RWPE2 (cell line): ENCODE measurements at places on chromosomes 4 and X.

DNA sequence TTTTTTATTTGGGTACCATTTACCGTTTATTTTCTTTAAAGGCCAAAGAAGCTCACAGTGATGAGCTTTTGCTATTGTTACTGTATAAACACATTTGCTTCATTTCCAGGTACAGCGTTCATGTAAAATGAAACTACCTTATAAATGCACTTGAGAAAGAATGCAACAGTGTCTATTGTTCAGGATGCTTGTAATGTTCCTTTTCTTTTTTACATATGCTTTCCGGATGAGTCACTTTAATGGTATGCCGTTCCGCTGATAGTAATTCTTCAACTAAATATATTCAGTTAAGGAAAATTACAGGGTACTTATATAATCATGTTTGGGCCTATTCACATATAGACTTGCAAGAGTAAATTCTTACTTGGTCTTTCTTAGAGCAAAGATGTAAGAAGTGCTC, 354.9 kb downstream of the RPA4 start:
- DNase-seq = no peak

DNA sequence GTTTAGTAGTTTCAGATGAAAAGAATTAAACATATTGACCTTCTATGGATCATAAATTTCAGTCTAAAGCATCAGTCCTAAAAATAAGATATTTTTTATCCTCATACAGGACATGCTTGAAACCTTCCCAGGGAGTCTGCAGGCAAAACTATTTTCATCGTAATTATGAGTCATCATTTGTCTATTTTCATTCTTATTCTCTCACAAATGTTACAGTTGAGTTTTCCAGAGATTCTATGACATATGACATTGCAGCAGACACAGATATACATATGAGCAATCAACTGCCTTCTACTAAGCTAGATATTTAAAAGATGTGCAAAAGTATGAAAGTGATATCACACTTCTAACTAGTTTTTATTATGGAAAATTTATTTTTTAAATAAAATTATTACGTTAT, 398.0 kb downstream of the MAGEB5 start:
- DNase-seq = no peak

GRCh38 chrX:49137492-49137891, 14.0 kb upstream of the GPKOW start:
- DNase-seq = no peak

DNA sequence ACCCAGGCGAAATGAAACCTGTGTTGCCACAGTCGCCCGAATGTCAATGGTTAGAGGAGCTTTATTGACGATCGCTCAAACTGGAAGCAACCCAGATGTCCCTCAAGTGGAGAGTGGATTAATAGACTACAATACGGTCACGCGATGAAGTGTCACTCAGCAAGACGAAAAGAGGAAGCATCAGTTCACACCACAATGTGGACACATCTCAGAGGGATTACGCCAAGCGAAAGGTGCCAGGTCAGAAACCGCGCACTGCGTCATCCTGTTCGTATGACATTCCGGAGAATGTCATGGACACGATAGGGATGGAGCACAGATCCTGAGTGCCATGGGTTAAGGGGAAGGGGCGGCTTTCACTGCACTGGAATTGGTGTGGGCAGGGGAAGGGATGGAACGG, 111.7 kb downstream of the HMX1 start:
- no peak for DNase-seq

GRCh38 chr4:134885436-134885835, 683.8 kb upstream of the PABPC4L start:
- DNase-seq = no peak

DNA sequence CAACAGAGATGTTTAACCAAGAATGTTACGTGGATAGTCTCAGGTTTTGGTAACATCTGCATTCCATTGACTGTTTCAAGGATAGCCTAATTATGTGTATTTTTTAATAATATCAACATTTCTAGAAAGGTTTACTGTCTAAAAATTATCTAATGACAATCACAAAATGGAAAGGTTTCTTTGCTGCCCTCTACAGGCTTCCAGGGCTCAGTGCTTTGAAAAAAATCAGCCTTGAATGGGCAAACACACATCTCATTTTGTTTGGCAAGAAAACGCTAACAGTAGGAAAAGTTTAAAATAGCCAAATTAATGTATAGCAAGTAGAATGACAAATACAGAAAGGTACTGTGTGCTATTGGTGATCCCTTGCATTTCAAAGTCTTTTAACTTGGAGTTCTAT, 223.4 kb upstream of the PRPS2 start:
- DNase-seq = no peak

DNA sequence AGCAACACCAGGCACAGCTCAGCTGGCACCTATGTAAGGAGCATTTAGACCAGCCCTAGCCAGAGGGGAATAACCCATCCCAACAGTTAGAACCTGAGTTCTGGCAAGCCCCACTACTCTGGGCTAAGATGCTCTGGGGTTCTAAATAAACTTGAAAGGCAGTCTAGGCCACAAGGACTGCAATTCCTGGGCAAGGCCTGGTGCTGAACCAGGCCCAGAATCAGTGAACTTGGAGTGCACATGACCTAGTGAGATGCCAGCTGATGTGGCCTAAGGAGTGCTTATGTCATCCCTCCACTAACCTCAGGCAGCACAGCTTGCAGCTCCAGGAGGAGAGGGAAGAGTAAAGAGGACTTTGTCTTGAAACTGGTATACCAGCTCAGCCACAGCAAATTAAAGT, 7.6 kb upstream of the PRRG3 start:
- no peak for DNase-seq

DNA sequence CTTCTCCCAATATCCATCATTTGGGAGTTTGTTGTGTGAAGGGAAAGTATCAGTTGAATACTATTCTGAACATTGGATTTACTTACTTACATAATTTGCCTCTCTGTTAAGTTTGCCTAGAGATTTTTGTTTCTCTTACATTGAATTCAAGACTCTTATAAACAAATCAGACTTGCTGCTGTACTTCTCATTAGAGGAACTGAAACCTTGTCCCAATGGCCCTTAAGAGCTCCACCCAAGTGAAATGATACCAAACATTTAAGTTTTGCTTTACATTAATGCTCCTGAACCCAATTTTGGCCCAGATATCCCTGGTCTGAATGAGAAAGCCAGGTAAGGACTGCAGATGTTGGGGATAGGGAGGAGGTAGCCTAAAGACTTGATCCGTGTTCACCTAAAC, 32.0 kb downstream of the HAND2 start:
- DNase-seq = no peak

DNA sequence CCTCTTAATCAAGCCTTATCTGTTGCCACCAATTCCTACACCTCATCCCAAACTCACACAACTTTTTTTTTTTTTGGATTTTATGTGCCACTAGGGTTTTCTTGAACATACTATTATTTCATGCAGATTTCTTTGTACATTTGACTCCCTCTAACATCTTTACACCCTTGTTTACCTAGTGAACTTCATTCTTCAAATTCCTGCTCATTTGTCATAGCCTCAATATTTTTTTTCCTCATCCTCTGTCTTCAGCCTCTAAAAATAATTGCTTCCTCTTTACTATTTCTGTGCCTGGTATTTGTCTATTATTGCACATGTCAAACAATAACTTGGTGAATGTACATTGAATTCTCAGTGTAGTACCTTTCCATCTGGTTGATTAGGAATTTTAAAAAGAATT, 22.0 kb downstream of the NBDY start:
- DNase-seq = no peak

GRCh38 chr4:141410839-141411238, 190.1 kb downstream of the ZNF330 start:
- DNase-seq = no peak

DNA sequence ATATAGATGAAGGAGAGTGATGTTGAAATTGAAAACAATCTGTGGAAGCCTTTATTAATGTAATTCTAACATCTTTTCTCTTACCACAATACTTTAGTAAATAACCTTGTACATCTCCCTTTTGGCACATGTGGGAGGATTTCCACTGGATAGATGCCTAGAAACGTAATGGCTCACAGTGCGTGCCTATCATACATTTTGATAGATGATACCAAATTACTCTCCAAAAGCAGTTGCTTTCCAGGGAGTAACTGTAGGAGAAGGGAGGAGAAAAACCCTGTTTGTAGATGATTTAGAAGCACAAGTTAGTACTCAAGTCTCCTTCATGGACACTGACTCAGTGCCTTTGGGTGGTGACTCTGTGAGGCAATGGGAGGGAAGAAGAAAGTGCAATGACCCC, 476.3 kb downstream of the CCSER1 start:
- DNase-seq = no peak

- DNase-seq = no peak
Observed at GRCh38 chr4:178215763-178216162, 773.5 kb upstream of the AGA start.

DNA sequence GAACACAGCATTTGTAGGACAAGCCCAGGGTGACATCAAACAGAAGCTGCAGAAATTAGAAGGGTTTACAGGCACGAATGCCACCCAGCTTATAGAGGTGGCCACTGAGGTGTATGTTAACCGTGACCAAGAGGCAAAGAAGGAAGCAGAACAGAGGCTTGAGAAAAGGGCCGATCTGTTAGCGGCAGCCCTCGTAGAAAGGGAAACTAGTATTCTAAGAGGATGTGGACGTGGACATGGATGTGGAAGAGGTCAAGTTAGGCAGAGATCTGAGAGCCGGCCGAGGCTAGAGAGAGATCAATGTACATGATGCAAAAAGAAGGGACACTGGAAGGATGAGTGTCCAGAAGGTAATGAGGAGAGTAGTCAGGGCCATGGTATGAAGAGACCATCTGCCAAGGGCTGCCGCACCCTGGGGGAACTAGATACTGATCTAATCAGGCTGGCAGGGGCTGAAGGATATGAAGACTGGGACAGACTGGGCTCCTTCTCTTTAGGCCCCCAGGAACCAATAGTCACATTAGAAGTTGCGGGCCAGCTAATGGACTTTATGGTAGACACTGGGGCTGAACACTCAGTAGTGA, 27.5 kb downstream of the LIAS start:
- DNase-seq = no peak

GRCh38 chr4:101651778-101652177, 138.8 kb upstream of the BANK1 start:
- no peak for DNase-seq

DNA sequence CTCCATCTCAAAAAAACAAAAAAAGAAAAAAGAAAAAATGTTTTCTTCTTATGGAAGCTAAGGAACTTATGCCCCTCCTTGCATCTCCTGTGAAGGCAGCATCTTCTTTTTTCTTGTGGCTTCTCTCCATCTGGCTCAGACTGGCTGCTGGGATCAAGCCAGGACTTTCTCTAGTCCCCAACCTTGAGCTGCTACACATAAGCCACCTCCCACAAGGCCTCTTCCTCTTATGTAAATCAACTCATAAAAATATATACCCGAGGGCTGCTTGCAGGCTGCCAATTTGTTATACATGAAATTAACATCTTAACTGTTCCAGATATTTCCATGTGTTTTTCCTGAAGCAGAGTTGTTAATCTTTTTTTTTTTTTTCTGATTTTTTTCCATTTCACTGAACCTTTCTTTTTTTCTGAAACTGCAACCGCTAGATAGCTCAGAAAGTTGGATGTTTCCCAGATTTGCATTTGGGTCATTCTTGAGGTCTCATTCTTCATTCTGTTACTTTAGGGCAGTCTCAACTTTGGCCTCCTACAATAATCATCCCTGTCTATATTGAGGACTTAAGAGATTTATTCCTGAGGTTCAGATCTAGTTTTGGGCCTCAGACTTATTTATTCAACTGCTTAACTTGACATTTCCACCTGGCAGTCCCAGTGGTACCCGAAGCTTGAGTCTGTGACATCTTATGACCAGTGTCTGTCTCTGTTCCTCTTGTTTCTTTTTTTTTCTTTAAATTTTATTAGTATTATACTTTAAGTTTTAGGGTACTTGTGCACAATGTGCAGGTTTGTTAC, 10.3 kb downstream of the SNX25 start:
- no peak for DNase-seq

DNA sequence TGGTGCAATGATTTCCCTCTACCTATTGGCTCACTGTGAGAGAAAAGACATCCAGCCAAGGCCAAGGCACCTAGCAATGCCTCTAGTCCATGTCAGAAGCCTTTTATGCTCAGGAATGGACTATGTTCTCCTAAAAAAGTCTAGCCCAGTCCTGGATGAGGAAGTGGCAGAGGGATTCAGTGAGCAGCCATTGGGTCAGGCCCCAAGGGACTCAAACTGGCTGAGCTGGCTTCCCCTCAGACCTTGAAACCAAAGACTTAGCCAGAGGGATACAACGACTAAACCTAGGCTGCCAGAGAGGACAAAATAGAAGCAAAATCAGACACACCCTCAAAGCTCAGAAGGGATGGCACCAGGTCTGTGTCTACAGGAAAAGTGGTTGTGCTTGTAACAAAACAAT, 49.1 kb downstream of the ARHGEF9 start:
- no peak for DNase-seq

DNA sequence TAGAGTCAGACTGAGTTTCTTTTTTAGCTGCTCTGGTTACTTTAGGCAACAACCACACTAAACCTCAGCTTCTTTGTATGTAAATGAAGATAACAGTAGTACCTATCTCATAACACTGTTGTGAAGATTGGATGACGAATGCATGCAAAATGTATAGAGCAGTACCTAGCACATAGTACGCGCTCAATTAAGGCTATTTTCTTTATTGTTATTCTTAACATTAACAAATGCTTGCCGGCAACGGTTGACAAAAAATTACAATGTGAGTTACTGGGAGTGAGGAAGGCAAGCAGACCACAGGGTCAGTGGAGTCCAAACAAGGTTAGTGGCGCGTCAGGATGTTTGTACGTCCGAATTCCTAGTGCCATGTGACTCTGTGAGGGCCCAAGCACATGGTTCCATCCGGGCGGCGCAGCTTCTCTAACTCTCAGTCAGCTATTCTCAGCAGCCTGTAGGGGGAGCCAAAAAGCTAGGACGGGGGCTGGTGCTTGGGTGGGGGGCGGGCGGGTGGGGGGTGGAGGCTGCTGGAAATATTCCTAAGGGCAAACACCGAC, 821 bp upstream of the NALF2 start:
- no peak for DNase-seq

DNA sequence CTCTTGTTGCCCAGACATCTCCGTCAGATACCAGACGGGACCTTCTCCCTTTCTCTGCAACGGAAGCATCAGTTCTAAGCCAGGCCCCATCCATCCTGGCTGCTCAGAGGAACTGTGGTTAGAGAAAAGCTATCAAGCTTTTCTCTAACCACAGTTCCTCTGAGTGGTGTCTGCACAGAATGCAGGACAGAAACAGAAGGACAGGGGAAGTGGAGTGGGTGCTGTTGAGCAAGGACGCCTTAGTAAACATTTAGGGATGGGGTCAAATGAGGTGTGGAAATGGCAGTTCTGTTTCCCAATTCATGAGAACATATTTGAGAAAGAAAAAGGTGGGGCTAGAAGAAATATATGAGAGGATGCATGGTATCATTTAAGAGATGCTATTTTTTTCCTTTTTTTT, 283.8 kb downstream of the CRLF2 start:
- DNase-seq = no peak

GRCh38 chr4:165403048-165403447, 24.2 kb downstream of the CPE start:
- DNase-seq = no peak

- no peak for DNase-seq
Observed at GRCh38 chr4:105277702-105278101, 131.0 kb downstream of the TET2 start.
